ENCODE measurements at places on chromosomes 12 and 14.

DNA sequence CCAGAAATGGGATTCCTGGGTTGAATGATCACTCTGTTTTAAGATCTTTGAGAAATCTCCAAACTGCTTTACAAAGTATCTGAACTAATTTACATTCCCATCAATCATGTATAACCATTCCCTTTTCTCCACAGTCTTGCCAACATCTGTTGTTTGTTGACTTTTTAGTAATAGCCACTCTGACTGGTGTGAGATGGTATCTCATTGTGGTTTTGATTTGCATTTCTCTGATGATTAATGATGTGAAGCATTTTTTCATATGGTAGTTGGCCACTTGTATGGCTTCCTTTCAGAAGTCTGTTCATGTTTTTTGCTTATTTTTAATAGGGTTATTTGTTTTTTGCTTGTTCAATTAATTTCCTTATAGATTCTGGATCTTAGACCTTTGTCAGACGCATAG, 211.8 kb upstream of the AVPR1A start:
- DNase-seq, result no peak
- no peaks in the 10 kb centered on the region for H3K36me3 ChIP-seq
- no peaks in the 10 kb centered on the region for H3K27me3 ChIP-seq
- H3K4me3 ChIP-seq, result no peak overlapping the region
- H3K4me1 ChIP-seq, result no peaks in the 10 kb centered on the region

- H3K4me3 ChIP-seq, result no peak overlapping the region
- H3K4me1 ChIP-seq, result no peaks in the 10 kb centered on the region
- no peaks in the 10 kb centered on the region for H3K27me3 ChIP-seq
- no peak overlapping the region for H3K27ac ChIP-seq
These were observed 28.6 kb upstream of the CORO1C start for GRCh38 chr12:108759924-108760323.

GRCh38 chr14:37369425-37369824, 171.7 kb downstream of the MIPOL1 start:
- no peak overlapping the region for H3K4me3 ChIP-seq
- no peaks in the 10 kb centered on the region for H3K36me3 ChIP-seq
- no peak overlapping the region for H3K27ac ChIP-seq
- no peak for DNase-seq
- H3K4me1 ChIP-seq, result no peaks in the 10 kb centered on the region

DNA sequence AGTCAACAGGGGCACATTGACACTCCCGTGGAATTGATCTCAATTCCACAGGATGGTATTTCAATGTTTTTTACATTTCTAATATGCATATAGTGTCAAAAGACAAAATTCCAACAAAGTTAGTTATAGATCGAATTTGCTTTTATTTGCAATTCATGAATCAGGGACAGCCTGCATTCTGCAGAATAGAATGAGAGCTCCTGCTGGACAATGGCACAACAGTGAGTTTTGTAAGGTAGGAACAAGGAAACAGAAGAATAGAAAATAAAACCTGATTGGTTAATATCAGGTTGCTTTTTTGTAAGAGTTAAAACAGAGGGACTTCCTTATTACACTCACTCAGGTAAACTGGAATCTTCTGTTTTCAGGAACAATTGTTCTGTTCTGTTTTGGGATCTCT, 32.8 kb upstream of the NEDD1 start:
- H3K27ac ChIP-seq, result no peak overlapping the region
- no peak overlapping the region for H3K4me3 ChIP-seq
- no peaks in the 10 kb centered on the region for H3K27me3 ChIP-seq
- no peaks in the 10 kb centered on the region for H3K4me1 ChIP-seq
- DNase-seq, result no peak
- no peaks in the 10 kb centered on the region for H3K36me3 ChIP-seq

DNA sequence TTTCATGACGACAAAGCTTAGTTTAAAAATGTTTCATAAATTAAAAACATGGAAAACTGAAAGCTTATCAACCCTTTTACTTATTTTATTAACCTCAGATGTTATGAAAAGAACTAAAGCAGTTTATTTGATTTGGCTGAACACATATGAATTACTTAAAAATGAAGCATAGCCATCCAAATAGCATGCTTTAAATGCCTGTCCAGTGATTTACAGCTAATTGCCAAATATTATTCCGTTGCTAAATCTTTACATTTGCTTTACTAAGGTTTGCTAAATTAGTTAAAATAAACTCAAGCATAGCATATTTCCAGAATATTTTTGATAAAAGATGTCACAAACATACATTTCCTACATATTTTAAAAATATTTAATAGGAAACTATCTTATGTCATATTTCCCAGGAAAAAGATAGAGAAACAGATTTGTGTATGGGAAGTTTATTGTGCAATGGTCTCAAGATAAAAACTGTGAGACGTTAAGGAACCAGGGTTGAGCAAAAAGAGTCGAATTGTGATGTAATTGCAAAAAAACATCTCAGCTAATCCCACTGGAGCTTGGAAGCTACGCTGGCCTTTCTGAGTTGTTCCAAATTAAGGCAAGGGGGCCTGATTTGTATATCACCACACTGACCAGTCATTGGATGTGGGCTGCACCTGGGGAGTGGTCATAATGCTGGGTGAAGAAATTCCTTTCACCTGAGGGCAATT, 25.8 kb downstream of the GPR135 start:
- peak overlapping the region; percentile 49 for H3K27ac ChIP-seq
- H3K4me1 ChIP-seq, result peaks cover 44% of the 10 kb centered on the region
- no peak overlapping the region for H3K4me3 ChIP-seq
- no peaks in the 10 kb centered on the region for H3K27me3 ChIP-seq

DNA sequence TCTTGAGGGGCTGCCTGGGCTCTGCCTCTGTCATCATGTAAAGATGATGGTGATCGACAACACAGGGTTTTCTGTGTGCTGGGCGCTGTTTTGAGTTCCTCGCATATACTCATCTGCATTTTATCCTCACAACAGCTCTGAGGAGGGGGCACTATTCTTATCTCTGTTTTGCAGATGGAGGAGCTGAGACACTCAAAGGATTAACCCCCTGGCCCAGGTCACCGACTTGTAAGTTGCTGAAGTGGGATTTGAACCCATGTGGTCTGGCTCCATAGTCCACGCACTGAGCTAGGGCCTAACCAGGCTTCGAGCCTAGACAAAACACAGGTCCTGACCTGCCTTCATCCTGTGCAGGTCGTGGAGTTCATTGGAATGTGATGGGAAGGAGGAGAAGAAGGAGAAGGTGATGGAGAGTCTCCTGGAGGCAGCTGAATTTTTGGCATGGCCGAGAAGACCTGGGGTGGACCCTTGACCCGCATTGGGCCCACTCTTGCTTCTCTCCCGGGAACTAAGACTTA, 140.0 kb downstream of the ASCL4 start:
- H3K4me1 ChIP-seq, result no peaks in the 10 kb centered on the region
- H3K36me3 ChIP-seq, result no peaks in the 10 kb centered on the region
- H3K27ac ChIP-seq, result no peak overlapping the region
- H3K27me3 ChIP-seq, result no peaks in the 10 kb centered on the region
- DNase-seq, result peak; percentile 64
- no peak overlapping the region for H3K4me3 ChIP-seq

GRCh38 chr12:75631831-75632230, 120.4 kb upstream of the KRR1 start:
- no peak overlapping the region for H3K4me3 ChIP-seq
- peaks cover 6% of the 10 kb centered on the region for H3K4me1 ChIP-seq
- DNase-seq, result no peak
- H3K36me3 ChIP-seq, result no peaks in the 10 kb centered on the region

DNA sequence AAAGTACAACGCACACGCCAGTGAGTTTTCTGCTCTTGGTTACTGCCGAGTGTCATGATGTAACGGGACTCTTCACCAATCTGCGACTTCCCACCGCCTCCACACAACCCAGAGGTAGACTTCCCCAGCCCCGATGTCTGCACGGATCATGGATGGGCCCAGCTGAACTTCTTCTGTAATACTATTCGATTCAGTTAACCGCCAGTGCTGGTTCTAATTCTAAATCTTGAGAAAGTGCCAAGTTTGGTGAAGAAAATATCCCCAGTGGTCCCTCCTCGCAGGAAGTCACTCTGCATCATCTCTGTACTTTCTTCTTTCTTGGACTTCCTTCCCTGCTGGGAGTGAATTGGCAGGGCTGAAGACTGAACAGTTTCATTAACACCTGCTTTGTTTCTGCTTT, 77.6 kb upstream of the SLC35F4 start:
- no peak overlapping the region for H3K4me3 ChIP-seq
- no peaks in the 10 kb centered on the region for H3K36me3 ChIP-seq
- DNase-seq, result no peak

DNA sequence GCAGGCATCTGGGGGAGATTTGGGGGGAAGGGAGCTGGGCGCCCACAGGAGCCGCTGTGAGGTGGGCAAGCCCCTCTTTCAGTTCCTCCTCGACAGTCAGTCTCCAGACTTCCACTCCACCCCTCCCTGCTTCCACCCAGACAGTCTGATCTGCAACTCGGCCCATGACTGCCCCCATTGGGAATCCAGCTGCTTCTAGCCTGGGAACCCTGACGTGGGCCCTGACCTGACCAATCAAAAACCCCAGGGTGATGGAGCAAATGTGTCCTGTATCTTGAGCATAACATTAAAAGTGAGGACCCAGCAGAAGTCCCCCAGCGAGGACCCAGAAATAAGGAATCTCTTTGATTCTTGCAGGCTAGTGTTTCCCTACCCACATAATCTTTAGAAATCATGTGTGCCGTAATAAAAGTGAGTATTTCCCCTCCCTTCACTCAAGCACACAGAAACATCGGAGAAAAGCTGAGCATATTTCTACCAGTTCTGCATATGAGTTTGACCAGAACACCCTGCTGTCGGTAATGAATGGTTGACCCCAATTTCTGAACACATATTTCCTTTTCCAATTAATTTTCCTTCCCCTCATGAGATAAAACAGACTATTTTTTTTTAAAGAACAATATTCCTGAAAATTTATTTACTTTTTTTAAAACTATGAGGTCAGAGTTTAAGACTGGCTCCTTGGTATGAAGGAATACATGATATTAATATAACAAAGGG, 6.4 kb downstream of the SSH1 start:
- peaks cover 91% of the 10 kb centered on the region for H3K4me1 ChIP-seq
- H3K36me3 ChIP-seq, result peaks cover 30% of the 10 kb centered on the region
- H3K27ac ChIP-seq, result peak overlapping the region; percentile 96
